ENCODE measurements at places on chromosomes 11 and 22. TPM values are rescaled to one million over a fixed set of nuclear protein-coding genes. Genes with fewer than 3 reads are reported as not detected.

Gene SMIM35
- total RNA-seq, result not detected

Gene NCF4
- 0.91 TPM for total RNA-seq

Gene IFT27
- 26.4 TPM for total RNA-seq

Gene CNGA4
- total RNA-seq, result 0.27 TPM

Gene ROM1
- total RNA-seq, result 8.0 TPM

Gene KCNK7
- 0.74 TPM for total RNA-seq

Gene KRTAP5-7
- total RNA-seq, result 1.8 TPM

Gene KCNK4
- not detected for total RNA-seq

Gene ARHGAP20
- 3.7 TPM for total RNA-seq

Gene PGA5
- not detected for total RNA-seq

Gene ZNF280B
- total RNA-seq, result 33.9 TPM

Gene CDON
- 26.9 TPM for total RNA-seq

Gene LMO2
- 25.0 TPM for total RNA-seq

Gene TEX54
- not detected for total RNA-seq

Gene DERL3
- 6.9 TPM for total RNA-seq

Gene TRIM48
- total RNA-seq, result not detected

Gene KCNJ11
- total RNA-seq, result 10.3 TPM

Gene C22orf42
- 1.4 TPM for total RNA-seq

Gene TTLL8
- not detected for total RNA-seq

Measured in prostate gland (tissue), 2 donors.